ENCODE measurements at places on chromosomes 7 and 10.

DNA sequence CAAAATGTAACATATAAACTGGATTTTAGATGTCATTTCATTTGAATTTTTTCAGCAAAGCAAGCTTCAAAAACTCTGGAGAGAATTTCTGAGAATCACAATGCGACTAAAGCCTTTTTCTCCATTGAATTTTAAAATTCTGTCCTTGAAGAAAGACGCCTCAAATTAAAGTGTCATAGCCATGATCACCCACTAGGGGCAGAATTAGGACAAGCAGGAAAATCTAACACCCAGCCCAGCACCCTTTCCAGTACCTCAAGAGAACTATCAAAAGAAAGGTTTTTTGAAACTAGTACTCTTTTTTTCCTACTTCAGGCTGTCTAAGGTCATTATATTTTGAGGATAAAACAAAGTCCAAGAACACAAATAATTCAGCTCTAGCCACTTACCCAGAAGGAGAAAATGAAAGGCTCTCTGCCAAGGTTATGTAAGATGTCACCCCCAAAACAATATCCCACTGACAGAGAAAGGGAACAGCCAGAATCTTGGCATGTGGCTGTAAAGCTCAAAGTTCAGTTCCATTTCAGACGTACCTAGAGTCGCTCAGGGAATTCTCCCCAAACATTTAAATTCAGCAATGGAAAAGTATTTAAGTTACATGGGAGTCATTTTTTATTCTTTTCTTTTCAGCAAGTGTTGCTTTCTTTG, 299.4 kb downstream of the SNX13 start:
- peak; percentile 40 for DNase-seq

DNA sequence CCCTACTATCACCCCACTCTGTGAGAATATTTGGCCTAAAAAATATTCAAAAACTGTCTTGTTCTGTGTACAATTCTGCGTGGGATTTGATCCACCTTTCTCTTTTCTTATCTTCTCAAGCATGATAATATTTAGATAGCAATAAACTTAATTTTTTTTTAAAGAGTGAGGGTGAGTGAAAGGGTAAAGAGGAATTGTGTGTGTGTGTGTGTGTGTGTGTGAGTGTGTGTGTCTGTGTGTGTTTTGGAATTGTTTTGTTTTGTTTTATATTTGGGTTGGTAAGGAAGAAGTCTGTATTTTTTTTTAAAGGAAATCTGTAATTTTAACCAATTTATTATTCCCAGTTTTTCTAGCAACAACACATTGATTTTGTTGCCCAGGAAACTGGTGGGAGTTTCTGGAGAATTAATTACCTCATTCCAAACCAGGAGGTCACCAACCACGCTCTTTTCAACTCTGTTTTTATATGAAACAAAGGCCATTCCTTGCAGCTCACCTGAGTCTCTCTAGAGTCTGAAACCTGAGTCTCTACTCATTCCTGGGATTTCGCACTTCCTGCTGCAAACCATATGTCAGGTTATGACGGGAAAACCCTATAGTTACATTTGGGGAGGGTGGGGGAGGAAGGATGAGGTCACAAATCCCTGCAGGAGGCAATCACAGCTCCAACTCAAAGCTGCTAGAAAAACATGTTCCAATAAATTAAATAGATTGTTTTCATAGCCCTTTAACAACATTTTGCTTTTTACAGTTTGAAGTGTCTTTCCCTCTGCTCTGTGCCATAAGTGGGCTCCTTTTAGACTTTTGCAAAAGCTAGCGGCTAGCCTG, 38.1 kb upstream of the XPNPEP1 start:
- DNase-seq: no peak

- no peak for DNase-seq
Observed at GRCh38 chr7:97871659-97872024, 566 bp downstream of the ASNS start.

- no peak for DNase-seq
Observed at GRCh38 chr7:86991093-86991769, 68.2 kb downstream of the ELAPOR2 start.

DNA sequence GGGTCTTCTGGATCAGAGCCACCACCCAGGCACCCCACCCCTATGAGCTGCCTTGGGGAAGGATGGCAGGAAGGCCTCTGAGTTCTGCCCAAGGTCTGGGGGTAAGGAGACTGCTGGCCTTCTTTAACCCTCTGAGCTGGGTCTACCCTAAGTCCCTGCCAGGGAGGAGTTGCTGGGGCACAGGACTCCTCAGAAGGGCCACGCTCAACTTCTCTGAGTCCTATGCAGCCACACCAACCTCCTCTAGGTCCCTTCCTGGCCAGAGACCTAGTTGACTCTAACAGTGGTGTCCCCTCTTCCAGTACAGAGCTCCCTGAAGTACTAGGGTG, 2.6 kb upstream of the NEURL1 start:
- DNase-seq: no peak

DNA sequence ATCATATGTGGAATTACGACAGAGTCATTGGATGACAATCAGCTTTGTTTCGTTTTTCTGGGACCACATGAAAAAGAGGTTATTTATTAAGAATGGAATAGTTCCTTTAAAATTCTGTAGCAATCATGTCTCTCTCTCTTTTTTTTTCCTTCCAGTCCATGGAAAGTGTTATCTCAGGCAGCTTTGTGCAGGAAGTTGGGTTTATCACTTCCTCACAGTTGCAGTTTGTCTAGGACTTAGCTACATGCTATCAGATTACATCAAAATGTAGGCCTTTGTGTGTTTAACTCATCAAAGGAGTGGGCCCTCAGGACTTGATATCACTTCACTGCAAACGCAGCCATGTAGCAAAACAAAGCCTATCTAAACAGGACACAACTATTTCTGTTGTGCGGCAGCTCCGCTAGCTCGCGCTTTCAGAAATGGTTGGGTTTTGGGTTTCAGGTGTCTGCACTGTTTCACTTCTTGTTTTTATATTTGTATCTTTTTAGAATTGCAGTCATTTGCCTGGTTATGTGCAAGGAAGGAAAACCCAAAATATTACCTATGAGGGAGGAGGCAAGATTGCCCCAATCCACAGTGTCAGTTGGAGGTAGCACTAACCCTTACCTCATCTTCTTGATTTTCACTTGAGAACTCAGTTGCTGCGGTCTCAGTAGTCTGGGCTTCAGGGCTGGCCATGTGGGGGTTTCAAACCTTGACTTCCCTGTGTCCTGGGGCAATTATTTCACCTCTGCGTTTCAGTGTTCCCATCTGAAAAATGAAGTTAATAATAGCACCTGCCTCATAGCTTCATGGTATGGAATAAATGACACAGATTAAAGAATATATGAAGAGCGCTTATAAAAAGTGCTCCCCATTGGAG, 66.7 kb downstream of the HHEX start:
- peak; percentile 47 for DNase-seq

GRCh38 chr10:28721318-28721951, 44.1 kb downstream of the BAMBI start:
- no peak for DNase-seq

DNA sequence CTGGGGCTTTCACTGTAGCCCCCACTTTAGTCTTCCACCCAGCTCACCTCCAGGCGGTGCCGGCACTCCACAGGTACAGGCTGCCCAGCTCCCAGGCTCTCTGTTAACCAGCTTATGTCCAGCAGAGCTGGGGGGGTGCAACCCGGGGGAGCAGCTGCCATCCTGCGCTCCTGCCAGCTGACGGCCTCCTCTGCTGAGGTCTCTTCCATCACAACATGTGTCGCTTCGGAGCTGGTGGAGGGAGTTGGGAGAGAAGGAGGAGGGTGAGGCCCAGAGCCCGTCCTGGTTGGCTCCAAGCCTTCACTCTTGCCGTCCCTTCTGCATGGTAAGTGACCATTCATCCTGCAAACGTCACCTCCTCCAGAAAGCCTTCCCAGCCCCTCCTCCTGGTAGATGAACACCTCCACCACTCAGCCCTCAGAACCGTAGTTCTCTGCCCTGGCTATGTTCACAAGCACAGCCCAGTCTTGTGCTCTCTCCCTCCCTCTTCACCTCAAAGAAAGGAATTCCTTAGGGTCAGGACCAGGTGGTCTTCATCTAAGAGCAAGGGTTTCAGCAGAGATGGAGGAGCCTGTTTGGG, 1.6 kb downstream of the POLM start:
- no peak for DNase-seq

DNA sequence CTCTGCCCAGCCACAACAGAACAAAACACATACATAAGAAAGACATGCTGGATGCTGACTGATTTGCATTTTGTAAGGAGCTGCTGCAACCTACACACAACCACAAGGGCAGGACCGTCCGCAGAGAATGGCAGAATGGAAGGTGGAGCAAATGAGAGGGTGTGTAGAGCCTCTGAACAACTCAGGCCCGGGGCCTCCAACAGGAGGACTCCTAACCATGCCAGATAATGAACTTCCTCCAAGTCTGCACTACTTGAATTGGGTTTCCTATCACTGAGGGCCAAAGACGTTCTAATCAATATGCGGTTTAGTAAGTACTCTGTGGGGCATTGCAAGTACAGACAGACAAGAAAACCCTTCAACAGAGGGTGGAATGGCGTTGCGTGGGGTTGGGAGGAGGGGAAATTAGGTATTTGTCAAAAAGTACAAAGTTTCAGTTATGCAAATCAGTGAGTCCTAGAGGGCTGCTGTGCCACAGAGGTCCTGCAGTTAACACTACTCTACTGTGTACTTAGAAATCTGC, 14.6 kb downstream of the VOPP1 start:
- no peak for DNase-seq

GRCh38 chr10:71471957-71472365, 75.2 kb downstream of the CDH23 start:
- no peak for DNase-seq

DNA sequence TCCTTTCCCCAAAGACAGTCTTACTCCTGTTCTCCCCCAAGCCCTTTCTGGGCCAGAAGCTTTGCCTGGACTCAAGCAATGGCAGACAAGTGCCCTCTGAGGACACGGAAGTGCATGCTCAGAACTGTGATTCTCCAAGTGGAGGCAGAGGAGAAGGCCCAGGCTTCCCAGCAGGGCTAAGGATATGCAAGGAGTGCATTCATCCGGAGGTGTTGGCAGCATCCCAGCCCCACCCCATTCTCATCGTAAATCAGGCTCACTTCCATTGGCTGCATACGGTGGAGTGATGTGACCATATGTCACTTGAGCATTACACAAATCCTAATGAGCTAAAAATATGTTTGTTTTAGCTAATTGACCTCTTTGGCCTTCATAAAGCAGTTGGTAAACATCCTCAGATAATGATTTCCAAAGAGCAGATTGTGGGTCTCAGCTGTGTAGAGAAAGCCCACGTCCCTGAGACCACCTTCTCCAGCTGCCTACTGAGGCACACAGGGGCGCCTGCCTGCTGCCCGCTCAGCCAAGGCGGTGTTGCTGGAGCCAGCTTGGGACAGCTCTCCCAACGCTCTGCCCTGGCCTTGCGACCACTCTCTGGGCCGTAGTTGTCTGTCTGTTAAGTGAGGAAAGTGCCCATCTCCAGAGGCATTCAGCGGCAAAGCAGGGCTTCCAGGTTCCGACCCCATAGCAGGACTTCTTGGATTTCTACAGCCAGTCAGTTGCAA, 1.4 kb upstream of the RBP3 start:
- no peak for DNase-seq

DNA sequence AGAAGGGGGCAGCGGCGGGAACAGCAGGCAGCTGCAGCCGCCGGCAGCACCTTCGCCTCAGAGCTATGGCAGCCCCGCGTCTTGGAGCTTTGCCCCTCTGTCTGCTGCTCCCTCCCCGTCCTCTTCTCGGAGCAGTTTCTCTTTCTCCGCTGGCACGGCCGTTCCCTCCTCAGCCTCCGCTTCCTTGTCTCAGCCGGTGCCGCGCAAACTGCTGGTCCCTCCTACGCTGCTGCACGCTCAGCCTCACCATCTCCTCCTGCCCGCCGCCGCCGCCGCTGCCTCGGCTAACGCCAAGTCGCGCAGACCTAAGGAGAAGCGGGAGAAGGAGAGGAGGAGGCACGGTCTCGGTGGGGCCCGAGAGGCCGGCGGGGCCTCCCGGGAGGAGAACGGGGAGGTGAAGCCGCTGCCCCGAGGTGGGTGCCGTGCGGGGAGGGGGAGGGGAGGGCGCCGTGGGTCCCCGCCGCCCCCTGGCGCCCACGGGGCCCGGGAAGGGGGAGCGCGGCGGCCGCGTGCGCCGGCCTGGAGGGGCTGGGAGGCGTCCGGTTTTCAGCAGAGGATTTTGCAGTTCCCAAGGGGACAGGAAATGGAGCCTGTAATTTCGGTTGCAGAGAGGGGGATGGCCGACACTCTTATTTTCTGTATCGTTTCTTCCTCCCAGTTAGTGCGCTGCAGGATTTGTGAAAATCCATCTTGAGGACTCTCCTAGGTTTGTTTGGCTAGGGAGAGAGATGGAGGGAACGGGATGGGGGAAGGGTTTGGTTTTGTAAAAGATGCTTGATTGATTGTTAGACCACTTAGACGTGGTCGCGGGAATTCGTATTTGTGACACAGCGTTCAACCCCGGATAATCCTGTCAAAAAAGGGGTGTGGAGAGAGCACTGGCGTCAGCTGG, 630 bp downstream of the RSBN1L start:
- peak; percentile 62 for DNase-seq

- DNase-seq: no peak
Observed at GRCh38 chr7:133910761-133911160, 216.4 kb upstream of the LRGUK start.

DNA sequence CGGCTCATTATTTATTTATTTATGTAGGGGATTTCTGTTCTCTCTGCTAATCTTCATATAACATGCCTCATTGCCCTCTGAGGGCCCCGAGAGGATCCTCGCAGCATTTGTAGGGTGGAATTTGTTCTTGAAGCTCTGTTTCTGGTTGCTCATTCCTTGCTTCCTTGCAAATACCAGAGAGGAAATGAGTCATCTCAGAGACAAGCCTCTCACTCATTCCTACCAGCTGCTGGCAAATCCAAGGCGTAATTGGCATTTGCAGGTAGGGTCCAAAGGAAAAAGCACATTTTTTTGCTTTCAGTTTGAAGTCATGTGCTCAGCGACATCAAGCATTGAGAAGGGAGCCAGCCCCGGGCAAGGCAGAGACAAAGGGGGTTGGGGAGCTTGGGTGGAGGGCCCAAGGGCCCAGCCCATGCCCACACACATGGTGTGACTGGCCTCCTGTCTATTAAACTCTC, 501.6 kb downstream of the GALNT17 start:
- DNase-seq: no peak

GRCh38 chr7:154871928-154872750, 130.8 kb downstream of the PAXIP1 start:
- DNase-seq: no peak

- no peak for DNase-seq
Observed at GRCh38 chr7:1092806-1093501, 5.0 kb downstream of the GPER1 start.

GRCh38 chr7:132592936-132593335, 16.7 kb upstream of the PLXNA4 start:
- no peak for DNase-seq

DNA sequence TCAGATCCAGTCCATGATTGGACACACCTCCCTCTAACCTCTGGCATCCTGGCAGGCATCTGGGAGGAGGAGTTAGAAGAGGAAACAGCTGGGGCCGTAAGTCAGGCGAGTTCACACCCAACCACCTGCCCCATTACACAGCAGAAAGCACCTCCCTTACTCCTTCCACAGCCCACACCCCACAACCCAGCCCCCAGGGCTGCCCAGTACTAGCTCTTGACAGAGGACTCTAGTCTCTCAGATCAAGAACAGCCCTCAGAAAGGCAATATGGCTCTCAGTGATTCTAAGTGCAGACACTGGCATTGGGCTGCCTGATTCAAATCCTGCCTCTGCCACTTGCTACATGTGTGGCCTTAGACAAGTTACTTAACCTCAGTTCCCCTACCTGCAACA, 34.1 kb downstream of the KCNMA1 start:
- peak; percentile 46 for DNase-seq
